ENCODE measurements at places on chromosomes 11 and 22.

DNA sequence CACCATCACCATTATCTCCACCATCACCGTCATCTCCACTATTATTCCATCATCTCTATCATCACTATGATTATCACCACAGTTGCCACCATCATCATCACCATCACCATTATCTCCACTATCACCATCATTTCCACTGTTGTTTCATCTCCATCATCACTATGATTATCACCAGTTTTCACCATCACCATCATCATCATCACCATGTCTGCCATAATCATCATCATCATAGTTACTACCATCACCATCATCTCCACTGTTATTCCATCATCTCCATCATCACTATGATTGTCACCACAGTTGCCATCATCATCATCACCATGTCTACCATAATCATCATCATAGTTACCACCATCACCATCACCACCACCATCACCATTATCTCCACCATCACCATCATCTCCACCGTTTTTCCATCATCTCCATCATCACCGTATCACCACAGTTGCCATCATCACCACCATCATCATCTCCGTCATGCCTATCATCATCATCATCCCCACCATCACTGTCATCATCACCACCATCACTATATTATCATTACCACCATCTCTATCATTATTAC, 264.9 kb downstream of the BRD1 start:
- DNase-seq: no peak

- DNase-seq: no peak
Observed at GRCh38 chr22:35708917-35709316, 8.8 kb upstream of the APOL5 start.

- no peak for DNase-seq
Observed at GRCh38 chr11:88431675-88432341, 94.3 kb upstream of the CTSC start.

DNA sequence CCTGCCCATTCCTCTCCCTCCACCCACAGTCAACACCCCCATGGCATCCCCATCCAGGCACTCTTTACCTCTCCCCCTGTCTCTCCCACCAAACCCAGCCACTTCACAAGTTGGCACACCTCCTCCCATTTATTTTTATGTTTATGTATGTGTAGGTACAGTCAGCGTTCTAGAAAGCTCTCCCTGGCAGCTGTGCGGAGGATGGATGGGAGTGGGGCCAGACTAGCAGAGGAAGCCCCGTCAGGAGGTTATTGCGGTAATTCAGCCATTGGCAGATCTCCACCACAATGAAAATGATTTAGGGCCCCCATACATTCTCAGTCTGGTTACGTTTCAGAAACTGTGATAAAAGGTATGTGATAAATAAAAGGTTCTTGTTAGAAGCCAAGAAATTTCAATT, 51.3 kb downstream of the BTG4 start:
- no peak for DNase-seq

- no peak for DNase-seq
Observed at GRCh38 chr11:61542705-61543104, 34.2 kb downstream of the LRRC10B start.

DNA sequence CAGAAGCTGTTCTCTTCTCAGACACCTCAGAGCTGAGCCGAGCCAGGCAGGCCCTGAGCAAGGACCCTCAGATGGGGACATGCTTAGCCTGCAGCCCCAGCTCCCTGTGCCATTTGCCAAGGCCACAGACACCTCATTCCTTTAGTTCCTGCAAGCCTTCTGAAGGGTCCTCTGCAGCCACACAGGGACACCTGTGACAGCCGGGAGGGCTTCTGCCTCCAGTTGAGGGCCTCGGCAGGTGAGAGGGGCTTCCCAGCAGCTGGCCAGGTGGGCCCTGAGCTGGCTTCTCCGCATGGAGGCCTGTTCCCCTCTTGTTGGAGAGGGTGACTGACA, 18.2 kb downstream of the INCENP start:
- no peak for DNase-seq

DNA sequence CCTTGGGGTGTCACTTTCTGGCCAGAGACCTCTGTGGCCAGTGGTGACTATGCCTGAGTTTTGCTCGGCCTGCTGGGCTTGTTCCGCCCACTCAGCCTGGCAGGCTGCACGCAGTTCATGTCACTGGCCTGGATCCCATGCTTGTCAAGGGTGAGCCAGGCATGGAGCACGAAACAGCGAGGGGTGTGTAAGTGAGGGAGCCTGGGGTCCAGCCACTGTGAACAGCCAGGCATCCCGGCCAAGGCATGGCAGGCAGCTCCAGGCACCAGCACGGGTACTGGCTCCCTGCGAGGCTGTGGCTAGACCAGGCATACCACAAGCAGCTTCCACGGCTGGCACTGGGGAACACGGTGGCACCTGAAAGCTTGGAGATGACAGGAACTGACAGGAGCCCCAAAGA, 214.3 kb downstream of the LRRC4C start:
- no peak for DNase-seq

DNA sequence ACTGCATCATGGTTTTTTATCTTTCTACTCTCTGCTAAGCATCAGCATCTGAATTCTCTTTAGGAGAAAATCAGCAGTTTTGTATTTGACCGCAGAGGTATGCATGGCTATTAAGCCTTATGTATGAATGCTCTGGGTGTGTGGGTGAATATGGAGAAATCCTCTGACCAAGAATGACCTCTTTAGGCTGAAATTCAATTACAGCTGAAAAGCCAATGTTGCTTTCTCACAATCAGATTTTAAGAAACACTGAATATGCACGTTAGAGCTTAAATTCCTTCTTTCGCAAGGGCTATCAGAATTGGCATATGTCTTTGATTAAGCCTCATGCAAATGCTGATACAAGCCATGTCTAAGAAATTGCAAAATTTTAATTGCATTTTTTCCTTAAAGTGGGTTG, 43.2 kb downstream of the ARHGAP42 start:
- no peak for DNase-seq

DNA sequence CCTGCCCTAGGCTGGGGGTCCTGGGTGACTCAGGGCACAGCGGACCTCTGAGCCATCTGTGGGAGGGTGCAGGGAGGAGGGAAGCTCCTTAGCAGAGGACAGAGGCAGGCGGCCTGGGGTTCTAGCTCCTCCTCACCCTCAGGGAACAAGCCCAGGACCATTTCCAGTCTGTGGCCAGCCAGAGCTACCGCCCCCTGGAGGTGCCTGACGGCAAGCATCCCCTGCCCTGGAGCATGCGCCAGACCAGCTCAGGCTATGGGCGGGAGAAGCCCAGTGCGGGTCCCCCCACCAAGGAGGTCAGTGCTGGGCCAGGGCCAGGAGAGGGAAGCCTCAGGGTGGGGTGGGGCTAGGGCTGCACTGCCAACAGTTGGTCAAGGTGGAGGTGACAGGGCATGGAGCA, 26.0 kb upstream of the LRRC10B start:
- no peak for DNase-seq

- DNase-seq: no peak
Observed at GRCh38 chr11:106091480-106092123, 14.1 kb downstream of the AASDHPPT start.

- DNase-seq: no peak
Observed at GRCh38 chr11:90197377-90197776, 25.5 kb downstream of the CHORDC1 start.

DNA sequence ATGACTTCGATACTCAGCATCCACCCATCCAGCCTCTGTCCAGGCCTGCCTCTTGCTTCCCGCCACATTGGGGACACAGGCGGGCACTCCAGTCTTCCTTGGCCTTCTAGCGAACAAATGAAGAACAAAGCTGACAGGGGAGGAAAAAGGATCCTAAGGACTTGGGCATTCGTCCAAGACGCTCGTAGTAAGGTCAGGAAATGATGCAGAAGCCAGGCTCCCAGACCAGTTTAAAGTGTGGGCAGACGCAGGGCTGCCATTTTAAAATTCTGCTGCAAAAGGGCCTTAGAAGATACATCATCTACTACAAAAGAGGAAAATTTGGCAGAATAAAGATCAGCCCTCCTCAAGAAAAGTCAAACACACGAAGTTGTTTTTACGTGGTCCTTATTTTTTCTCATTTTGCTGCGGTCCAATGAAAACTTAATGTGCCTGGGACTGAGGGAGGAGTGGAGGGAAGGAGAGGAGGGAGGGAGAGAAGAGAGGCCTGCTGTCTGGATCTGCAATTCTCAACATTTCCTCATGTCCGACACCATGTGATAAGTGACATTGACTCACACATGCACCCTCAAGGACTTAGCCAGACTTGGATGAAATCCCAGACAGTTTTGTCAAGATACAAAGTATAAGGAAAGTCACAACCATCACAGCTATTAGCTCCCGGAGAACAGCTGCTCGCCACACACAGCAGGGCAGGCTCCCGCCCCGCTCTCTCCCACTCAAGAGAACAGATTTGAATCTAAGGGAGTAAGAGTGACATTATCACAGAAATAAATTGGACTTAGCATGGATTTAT, 5.7 kb downstream of the DNAL4 start:
- no peak for DNase-seq

DNA sequence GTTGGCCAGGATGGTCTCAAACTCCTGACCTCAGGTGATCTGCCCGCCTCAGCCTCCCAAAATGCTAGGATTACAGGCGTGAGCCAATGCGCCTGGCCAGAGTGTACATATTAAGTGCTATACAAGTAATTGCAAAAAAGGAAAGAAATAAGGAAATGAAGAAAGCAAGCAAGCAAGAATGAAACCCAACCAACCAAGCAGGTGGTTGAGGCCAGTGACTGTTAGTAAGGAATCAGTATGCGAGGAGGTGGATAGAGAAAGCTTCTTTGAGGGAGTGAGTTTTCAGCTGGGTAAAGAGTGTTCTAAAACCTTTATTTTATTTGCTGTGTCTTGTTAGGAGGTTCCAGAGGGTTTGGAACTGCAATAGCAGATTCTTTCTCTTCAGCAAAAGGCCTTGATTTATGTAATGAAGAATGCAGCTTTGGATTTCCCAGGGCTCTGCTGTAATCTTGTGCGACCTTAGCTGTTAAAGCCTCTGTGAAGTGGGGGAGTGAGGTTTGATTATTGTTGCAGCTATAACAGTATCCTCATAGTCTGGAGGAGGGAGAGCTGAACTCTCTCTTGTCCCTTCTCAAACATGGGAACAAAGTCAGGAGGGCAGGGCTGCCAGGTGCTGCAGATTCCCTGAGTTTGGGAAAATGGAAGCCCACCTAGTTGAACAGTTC, 5.7 kb downstream of the AMPD3 start:
- no peak for DNase-seq

- peak; percentile 58 for DNase-seq
Observed at GRCh38 chr11:75325713-75326438, 25.6 kb downstream of the ARRB1 start.

DNA sequence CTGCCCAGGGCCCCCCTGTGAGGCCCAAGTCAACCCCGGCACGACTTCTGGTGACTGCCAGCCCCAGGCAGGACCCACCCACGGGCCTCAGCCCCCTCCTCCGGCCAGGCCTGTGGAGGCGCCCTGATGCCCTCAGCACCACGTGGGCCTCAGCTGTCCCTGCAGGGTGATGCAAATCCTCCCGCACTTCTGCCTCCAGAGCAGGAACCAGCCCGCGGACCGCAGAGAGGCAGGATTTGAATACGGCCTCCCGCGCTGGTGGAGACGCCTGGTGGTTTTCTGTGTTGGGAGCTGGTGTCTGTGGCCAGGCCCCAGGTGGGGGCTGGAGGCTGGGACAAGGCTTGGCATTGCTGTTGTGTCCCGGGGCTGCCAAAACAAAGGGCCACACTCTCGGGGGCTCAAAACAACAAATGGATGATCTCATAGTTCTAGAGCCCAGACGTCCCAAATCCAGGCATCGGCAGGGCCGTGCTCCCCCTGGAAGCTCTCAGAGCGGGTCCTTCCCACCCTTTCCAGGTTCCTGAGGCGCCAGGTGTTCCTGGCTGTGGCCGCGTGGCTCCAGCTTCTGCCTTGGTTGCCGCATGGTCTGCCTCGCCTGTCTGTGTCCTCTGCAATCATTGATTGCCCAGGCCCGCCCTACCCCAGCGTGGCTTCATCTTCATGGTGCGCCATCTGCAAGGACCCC, 19.4 kb downstream of the TRPM5 start:
- no peak for DNase-seq

- no peak for DNase-seq
Observed at GRCh38 chr11:123853038-123853437, 32.4 kb downstream of the TMEM225 start.

GRCh38 chr11:71204748-71205664, 47.4 kb downstream of the SHANK2 start:
- DNase-seq: no peak

DNA sequence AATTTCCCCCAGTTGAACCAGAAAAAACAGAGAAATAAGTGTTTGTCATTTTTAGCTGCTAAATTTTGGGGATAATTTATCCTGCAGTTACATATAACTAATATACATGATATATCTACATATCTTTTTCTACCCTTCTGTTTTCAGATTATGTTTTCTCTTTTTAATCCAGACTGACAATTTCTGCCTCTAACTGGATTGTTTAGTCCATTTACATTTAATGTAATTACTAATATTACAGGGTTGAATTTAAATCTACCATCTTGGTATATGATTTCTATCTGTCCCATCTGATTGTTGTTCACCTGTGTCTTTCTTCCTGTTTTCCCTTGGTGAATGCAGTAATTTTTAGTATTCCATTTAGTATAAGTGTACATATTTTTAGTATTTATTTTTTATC, 5.7 kb downstream of the NNMT start:
- DNase-seq: no peak

DNA sequence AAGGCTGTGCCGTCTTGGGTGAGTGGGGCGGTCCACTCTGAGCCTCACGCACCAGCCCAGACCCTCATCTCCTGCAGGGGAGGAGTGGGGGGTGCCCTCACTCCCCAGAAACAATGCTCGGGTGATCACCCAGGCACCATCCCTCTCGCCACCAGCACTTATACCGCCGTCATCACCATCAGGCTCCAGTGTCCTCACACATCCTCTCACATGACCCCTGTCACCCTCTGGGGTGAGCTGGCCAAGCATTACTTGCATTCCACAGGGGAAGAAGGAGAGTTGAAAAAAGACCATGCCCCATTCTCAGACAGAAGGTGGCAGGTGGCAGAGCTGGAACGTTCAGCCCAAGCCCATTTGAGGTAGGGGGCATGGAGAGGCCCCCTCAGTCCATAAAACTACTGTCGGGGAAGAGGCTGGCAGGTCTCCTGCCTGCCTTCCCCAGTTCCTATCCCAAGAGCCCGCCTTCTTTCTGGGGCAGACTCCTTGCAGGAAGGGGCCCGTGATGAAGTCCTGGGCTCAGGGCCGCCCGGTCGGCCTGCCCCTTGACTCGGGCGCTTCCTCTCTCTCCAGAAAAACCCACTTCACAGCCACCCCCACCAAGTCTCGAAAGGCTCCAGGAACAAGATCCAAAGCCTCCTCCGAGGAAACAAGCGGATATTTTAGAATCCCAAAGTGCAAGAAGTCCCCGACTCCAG, 153.3 kb downstream of the DSCAML1 start:
- no peak for DNase-seq

GRCh38 chr11:125214601-125215565, 50.3 kb downstream of the PKNOX2 start:
- DNase-seq: no peak

Measured in stimulated activated CD8-positive, alpha-beta memory T cell treated with anti-CD3 and anti-CD28 coated beads, Interleukin-15, amount 100 ng/mL, for 48 hours (primary cell).